Kasumi-1 (cell line): ENCODE measurements at places on chromosomes 2 and 18.

- DNase-seq: no peak
These were observed 148.1 kb downstream of the TTC27 start for GRCh38 chr2:32775954-32776353.

GRCh38 chr2:23757686-23758433, 169.1 kb downstream of the ATAD2B start:
- no peak for DNase-seq

GRCh38 chr2:172103471-172104272, 972 bp upstream of the DLX2 start:
- DNase-seq: peak; percentile 69

DNA sequence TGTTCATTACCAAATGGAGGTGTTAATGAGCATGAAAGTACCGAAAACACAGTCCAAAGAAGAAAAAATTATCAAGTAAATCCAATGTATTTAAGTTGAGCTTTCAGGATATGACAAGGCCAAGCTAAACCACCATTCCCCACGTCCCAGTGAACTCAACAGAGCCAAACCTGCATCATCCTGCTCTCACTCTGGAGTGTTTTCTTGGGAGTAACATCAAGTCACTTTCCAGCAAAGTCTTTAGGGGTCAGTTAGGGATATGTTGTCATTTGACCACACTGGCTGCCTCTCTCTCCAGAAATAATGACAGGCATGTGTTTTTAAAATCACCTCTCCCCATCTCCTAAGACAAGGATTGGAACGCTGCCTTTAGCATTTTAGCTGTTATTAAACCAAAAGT, 140.5 kb downstream of the SRBD1 start:
- DNase-seq: no peak

- no peak for DNase-seq
These were observed 337.3 kb downstream of the CBLN2 start for GRCh38 chr18:72206814-72207213.

- DNase-seq: no peak
These were observed 2.3 kb upstream of the HPCAL1 start for GRCh38 chr2:10300328-10300920.

- DNase-seq: no peak
These were observed 10.7 kb downstream of the MRPL44 start for GRCh38 chr2:223967981-223968380.

DNA sequence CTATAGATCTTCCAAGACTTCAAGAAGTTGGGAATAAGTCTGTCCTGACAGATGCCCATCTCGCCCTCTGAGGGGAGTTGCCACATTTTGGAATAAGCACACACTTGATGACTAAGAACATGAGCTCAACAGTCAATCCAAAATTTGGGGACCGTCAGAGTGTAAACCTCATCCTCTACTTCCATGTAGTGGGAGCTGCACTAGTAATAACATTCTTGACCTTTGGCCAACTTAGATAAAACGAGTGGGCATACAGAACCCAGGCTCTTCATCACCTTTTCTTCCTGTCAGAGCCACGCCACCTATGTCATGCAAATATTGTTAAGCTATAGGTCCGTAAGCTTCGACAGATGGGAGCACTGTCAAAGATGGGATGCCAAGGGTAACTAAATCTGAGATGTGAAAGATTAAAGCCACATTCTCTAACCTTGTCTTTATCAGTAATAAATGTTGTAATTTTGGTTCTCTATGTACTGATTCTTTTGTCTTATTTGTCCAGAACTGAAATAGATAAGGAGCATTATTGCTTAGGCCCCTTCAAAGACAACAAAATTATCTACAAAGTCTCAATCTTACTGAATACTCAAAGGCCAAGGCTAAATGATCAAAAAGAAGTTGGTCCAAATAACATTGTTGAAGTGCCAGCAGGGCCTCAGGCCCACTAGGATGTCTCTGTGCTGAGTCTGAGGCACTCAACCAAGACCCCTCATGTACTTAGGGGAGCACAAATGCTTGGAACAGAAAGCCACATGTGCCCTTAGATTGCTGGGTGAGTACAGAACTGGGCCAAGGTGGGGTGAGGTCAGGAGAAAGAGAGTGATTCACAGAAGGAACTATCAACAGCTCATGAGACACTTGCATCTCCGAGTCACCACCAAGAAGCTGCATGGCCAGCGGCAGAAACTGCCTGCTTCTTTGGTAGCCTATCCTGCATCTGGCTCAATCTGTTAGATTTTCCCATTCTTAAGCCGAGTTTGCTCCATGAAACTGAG, 15.0 kb downstream of the CDH2 start:
- DNase-seq: no peak

DNA sequence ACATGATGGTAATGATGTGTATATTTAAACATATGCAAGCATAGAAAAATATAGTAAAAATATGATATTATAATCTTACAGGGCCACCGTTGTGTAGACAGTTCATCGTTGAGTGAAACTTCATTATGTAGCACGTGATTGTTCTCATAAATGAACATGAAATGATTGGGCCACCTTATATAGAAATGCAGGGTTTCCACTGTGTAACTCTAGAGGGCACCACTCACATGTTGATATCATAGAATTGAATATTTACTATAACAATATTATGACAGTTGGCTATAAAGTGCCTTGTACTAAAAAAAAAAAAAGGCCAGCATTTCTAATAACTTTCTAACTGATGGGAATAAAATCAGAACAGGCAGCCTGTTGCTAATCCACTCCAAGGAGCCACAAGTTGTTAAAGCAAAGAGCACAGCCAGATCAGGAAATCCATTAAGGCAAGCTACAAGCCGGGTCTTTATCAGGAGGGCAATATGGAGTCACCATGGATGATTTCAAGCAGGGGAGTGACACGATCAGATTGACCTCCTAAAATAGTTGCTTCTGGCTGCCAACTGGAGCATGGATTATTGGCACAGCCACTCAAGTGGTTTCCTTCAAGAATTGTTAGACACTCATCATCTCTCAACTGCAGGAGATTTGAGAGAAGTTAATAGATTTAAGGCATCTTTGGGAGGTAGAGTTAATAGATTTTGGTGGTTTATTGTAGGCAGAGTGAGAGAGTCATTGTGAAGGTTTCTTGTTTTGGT, 16.7 kb downstream of the IL1F10 start:
- peak; percentile 55 for DNase-seq

GRCh38 chr2:156818221-156818620, 382.0 kb downstream of the GPD2 start:
- DNase-seq: no peak

DNA sequence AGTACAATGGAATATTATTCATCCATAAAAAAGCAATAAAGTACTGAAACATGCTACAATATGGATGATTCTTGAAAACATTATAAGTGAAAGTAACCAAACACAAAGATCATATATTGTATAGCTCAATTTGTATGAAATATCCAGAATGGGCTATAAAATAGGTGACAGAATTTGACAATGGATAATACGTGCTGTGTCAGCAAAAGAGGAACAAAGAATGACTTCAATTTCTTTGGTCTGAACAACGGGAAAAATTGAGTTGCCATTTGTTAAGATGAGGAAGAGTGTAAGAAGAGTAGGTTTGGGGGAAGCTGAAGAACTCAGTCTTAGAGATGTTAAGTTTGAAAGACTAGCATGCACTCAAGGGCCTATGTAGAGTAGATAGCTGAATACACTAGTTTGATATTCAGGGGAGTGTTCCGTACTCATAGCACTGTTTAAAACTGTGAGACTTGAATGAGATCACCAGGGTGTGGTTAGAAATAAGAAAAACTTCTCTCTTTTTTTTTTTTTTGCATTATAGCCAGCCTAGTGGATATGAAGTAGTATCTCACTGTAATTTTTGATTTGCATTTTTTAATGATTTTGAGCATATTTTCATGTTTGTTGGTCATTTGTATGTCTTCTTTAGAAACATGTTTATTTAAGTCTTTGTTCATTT, 213.6 kb downstream of the NR4A2 start:
- DNase-seq: no peak
